Nucleus accumbens (tissue), 56 donors: ENCODE measurements at places on chromosomes 12 and 14.

DNA sequence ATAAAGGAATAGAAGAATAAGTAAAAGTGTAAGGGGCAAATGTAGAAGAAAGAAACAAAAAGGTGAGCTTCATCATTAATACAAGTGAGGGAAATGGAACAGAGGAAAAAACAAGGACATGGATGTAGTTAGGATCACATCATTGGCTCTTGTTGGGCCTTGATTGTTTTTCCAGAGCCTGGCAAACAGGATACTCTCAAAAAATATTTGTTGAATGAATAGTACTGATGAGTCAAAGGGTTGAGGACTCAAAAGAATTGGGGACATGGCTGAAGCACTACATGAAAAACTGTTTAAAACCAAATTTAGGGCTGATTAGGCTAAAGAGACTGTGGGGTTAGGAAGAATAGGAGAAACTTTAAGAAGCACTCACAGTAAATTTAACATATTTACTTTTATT lies 11.4 kb upstream of the SRP54 start:
- no peak for DNase-seq

DNA sequence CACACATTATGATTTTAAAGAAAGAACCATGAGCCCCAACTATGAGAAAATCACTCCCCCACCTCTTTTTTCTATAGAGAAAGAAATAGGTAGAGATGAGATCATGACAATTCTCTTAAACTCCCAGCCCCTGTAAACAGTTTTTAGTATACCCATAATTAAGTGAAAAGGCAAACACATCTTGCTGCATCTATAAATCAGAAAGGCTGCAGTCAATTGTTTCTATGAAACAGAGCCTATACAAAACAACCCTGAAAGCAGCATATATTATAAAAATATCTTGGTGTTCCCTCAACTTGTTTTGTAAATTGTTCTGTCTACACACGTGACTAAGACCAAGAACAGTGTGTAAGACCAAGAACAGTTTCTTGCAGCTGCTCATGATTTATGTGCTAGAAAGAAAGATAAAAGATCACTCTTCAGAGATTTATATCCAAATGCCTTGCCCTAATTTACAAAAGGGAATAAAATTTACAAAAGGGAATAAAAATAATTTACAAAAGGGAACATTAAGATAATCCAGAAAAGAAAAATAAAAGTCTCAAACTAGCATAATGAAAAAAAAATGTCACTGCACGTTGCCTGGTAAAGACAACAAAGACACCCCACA lies 4.8 kb downstream of the KITLG start:
- DNase-seq, result no peak

- DNase-seq, result no peak
Measured at GRCh38 chr12:69655616-69656340, 43.3 kb downstream of the BEST3 start.

GRCh38 chr14:71271166-71271945 lies 364.1 kb downstream of the PCNX1 start:
- no peak for DNase-seq

GRCh38 chr12:113700943-113701342 lies 229.3 kb upstream of the LHX5 start:
- no peak for DNase-seq
